ENCODE measurements at places on chromosomes 1 and 21. TPM values are rescaled to one million over a fixed set of nuclear protein-coding genes. Genes with fewer than 3 reads are reported as not detected.

DNA sequence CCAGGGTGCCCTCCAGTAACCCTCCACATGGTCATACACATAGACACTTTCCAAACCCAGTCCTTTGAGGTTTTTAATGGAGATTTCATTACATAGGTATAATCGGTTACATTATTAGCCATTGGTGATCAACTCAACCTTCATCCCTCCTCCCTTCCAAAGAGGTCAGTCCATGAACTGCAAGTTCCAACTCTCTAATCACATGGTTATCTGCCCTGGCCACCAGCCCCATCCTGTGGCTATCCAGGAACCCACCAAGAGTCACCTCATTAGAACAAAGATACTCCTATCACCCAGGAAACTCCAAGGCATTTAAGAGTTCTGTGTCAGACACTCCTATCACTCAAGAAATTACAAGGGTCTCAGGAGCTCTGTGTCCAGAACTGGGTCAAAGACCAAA, 12.2 kb downstream of the ATP1A4 start:
- DNase-seq: no peak

DNA sequence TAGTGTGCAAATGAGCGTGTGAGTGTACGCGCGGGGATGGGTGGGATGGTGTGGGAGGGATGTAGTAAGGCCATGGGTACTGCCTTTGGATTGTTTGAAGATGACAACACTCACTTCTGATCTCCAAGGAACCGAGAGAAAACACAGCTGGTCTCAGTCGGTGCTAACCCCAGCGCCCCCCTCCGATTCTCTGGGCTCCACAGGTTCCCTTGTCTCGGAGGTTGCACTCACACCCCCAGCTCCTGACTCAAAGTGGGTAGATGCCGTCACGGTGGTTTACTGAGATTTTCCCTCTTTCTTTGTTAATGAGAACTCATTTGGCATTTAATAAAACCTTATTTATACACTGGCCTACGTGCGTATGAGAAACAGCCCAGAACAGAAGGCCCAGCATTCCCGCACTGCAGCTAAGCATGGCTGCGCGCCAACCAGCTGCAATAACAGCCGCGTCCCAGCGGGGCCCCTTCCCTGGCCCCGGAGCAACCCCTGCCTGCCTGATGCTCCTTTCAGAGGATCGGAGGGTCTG, 25.8 kb downstream of the ABCA4 start:
- no peak for DNase-seq

GRCh38 chr1:193979219-193979618, 792.8 kb upstream of the B3GALT2 start:
- DNase-seq: no peak

- no peak for DNase-seq
Observed at GRCh38 chr21:15171546-15171945, 106.7 kb upstream of the NRIP1 start.

GRCh38 chr1:69733061-69733460, 165.3 kb downstream of the LRRC7 start:
- DNase-seq: no peak

DNA sequence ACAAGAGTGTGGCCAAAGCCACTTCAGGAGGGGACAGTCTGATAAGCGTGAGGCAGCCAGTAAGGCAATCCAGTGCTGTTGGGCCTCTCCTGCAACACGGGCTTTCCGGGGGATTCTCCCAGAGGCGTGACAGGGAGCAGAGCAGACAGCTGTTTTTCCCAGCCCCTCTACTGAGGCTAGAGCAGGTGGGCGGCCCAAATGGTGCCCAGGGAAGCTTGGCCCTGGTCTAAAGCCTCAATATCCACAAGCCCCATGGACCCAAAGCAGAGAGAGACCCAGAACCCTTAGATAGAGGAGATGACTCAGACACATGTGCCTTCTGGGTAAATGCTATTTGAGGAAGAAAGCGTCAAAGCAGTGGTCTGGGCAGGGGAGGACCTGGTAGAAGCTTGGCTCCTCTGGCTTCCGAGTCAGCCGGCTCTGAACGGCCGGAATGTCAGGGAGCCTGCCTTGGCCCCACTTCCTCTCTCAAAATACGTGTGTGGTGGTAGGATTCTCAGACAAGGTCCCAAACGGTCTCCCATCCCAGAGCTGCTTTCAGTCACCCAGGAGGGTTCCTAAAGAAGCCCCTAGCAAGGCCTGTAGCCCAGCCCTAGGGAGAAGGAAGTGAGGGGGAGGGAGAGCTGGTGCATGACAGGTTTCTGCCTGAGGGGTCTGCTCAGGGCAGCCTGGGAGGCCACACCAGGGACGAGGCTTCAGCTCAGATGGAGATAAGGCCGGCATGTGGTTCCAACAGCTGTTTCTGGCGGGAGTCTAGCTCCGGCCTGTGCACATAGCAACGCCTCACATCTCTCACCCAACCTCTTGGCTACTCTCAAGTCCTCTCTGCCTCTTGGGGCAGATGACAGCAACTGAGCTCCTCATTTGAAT, 28.8 kb downstream of the PIK3C2B start:
- DNase-seq: no peak

GRCh38 chr1:13667691-13668090, 32.3 kb upstream of the PRDM2 start:
- DNase-seq: no peak

HAPLN2 gene
- 0.35 TPM for total RNA-seq

TINAGL1 gene
- total RNA-seq: 154 TPM

PRAMEF15 gene
- total RNA-seq: not detected
